Activated CD8-positive, alpha-beta memory T cell treated with anti-CD3 and anti-CD28 coated beads, Interleukin-2, amount 10 ng/mL, durations not matched to agents 7 days and 5 days (primary cell): ENCODE measurements at places on chromosomes 1 and 21.

DNA sequence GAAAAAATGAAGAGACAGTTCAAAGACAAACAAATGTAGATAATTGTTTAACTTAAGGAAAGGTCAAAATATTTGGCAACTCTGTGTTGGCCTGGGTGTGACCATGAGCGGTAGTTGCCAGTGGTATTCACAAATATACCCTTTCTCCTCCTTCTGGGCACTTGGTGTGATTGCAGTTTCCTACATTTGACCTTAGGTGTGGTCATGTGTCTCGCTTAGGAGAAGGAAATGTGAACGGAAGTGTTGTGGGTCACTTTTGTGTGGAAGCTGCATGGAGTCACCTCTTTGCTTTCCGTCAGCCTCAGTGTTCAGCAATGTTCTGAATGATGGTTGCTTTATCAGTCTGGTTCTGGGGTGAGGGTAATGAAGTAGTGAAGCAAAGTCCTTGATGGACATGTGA lies 3.4 kb upstream of the PCSK9 start:
- no peaks in the 10 kb centered on the region for H3K4me1 ChIP-seq
- peaks cover 84% of the 10 kb centered on the region for H3K27me3 ChIP-seq
- no peak overlapping the region for H3K27ac ChIP-seq
- H3K4me3 ChIP-seq = no peak overlapping the region

- DNase-seq = no peak
- no peaks in the 10 kb centered on the region for H3K4me1 ChIP-seq
- no peak overlapping the region for H3K4me3 ChIP-seq
- no peak overlapping the region for H3K27ac ChIP-seq
Measured at GRCh38 chr1:108141621-108142020, 58.5 kb downstream of the SLC25A24 start.

DNA sequence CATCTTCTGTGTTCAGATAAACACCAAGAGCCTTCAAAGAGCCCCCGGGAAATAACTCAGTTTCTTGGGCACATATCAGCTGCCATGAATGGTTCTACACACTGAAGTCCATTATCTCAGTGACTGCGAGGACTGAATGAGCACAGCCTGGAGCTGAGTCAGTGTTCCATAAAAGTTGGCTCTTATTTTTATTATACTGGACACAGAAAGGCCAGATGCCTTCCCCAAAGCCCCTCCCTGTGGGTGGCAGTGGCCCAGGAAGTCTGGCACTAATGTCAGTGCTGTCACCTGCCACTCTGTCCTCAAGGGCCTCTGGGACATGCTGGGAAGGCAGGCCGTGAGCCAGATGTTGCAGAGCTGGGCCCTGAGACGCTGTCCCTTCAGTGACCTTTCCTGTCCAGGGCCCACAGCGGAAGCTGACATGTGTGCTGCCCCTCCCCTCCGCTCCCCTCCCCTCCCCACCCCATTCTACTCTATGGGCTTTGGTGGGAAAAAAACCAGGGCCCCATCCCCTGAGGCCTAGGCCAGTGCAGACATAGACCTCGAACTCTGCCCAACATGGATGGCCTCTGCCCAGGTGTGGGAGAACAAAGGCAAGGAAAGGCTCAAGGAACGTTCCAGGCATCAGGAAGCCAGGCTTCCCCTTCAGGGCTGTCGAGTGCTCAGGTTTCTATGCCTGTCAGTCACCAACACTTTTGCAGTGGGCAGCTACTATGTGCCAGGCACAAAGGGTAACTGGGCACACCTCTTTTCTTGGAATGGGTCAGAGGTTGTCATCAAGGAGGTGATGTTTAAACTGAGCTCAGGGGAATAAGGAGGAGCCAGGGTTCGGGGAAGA lies 22.4 kb upstream of the NPPB start:
- no peak overlapping the region for H3K4me3 ChIP-seq
- DNase-seq = no peak
- H3K4me1 ChIP-seq = no peaks in the 10 kb centered on the region
- no peaks in the 10 kb centered on the region for H3K36me3 ChIP-seq
- no peak overlapping the region for H3K27ac ChIP-seq

DNA sequence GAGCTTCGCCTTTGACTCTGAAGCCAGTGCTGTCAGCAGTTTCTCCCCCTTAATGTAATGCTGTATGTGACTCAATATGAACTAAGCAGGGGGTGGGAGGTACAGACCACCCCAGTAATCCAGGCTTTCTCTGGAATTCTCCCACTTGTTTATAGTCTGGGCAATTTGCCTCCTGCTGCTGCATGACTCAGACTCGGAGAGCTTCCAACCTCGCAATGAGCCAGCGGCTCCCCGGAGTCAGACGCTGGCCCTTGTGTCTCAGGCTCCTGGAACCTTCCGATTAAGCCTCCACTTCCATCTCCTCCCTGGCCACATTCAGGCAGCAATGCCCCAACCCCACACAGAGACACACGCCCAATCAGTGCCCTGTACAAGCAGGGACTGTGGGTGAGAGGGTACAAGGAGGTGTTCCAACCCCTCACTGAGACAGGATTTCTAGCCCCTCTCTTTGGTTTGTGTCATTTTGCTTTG lies 471.7 kb upstream of the VAMP3 start:
- no peak overlapping the region for H3K4me3 ChIP-seq
- no peak overlapping the region for H3K27ac ChIP-seq
- peaks cover 5% of the 10 kb centered on the region for H3K27me3 ChIP-seq
- H3K4me1 ChIP-seq = no peaks in the 10 kb centered on the region

- peaks cover 9% of the 10 kb centered on the region for H3K27me3 ChIP-seq
- no peak for DNase-seq
- no peaks in the 10 kb centered on the region for H3K4me1 ChIP-seq
- no peak overlapping the region for H3K27ac ChIP-seq
Measured at GRCh38 chr1:100860397-100860991, 34.1 kb downstream of the EXTL2 start.

DNA sequence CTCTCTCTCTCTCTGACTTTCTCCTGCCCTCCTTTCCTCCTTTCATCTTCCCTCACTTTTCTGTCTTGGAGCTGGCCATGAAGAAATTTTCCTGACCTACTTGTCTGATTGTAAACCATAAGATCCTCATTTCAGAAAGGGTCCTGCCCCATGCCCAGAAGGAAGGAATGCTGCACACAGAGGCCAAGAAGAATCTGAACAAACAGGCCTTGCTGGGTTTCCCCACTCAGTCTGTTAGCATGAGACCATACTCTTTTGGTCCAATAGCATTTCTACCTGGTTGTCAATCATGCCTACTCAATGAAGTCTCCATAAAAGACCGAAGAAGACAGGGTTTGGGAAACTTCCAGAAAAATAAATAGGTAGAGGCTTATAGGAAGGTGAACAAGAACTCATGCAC lies 128.7 kb downstream of the MAB21L3 start:
- no peaks in the 10 kb centered on the region for H3K36me3 ChIP-seq
- H3K4me3 ChIP-seq = no peak overlapping the region
- H3K27me3 ChIP-seq = no peaks in the 10 kb centered on the region

DNA sequence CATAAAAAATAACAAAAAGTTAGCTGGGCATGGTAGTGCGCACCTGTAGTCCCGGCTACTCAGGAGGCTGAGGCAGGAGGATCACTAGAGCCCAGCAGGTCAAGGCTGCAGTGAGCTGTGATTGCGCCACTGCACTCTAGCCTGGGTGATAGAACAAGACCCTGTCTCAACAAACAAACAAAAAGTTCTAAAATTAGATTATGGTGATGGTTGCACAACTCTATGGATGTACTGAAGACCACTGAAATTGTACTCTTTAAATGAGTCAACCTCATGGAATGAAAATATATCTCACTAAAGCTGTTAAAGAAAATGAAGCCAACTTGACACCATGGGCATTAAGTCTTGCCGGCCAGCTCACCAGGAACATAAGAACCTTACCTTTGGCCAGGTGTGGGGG lies 9.1 kb downstream of the MRAP start:
- H3K27me3 ChIP-seq = no peaks in the 10 kb centered on the region
- no peak for DNase-seq
- H3K27ac ChIP-seq = no peak overlapping the region
- peaks cover 5% of the 10 kb centered on the region for H3K4me1 ChIP-seq
- H3K4me3 ChIP-seq = no peak overlapping the region
- peaks cover 7% of the 10 kb centered on the region for H3K36me3 ChIP-seq

- DNase-seq = no peak
- peaks cover 26% of the 10 kb centered on the region for H3K36me3 ChIP-seq
- no peak overlapping the region for H3K4me3 ChIP-seq
- H3K27ac ChIP-seq = no peak overlapping the region
- peaks cover 3% of the 10 kb centered on the region for H3K4me1 ChIP-seq
Measured at GRCh38 chr1:26938004-26938658, 16.6 kb downstream of the NUDC start.

DNA sequence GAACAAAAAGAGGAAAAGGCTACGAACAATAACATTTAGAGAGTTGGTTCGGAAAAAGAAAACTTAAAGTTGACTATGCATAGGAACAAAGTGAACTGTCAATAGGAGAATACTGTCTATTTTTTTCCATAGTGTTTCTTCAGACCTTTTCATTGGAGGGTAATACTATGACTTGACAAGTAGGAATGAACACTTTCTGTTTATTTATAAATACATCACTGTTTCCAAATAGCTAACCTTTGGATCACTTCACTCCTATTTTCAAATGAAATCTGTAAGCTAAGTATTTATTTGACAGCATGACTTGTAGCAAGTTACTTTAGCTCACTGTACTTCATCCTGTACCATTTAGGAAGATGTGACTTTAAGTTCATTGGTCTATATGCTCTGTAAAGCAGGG lies 221.3 kb downstream of the COL24A1 start:
- H3K27ac ChIP-seq = no peak overlapping the region
- no peak for DNase-seq
- H3K27me3 ChIP-seq = no peaks in the 10 kb centered on the region
- H3K4me3 ChIP-seq = no peak overlapping the region

DNA sequence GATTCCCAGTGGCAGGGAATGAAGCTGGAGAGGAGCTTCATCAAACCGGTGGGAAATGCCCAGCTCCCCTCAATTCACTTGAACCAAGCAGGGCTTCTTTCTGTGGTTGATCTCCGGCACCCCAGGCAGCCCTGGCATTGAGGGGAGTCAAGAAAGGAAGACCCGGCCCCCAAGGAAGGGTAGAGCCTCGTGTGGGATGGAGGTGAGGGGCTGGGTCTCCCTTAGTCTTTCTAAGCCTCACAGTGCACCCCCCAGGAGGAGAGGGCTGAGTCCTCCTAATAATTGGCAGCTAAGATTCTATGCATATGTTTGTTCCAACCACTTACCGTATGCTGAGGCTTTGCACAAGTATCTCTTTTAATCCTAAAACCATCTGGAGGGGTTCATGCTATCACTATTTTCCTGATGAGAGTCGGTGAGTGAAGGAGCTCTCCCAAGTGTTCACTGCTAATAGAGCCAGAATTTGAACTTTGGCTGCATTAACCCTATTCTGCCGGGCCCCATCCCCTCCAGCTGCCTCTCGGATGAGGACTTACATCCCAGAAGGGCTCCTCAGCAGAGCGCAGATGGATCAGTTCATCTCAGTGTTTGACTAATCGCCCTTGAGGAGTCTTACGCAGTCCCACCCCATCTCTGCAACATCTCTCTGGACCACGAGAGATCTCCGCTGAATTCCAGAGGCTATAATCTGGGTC lies 33.1 kb upstream of the TMEM51 start:
- no peak overlapping the region for H3K27ac ChIP-seq
- no peaks in the 10 kb centered on the region for H3K36me3 ChIP-seq
- no peak for DNase-seq
- no peaks in the 10 kb centered on the region for H3K4me1 ChIP-seq
- H3K4me3 ChIP-seq = no peak overlapping the region

- no peak overlapping the region for H3K4me3 ChIP-seq
- no peaks in the 10 kb centered on the region for H3K36me3 ChIP-seq
- H3K4me1 ChIP-seq = no peaks in the 10 kb centered on the region
- H3K27me3 ChIP-seq = no peaks in the 10 kb centered on the region
Measured at GRCh38 chr1:96688767-96689166, 32.8 kb upstream of the PTBP2 start.

DNA sequence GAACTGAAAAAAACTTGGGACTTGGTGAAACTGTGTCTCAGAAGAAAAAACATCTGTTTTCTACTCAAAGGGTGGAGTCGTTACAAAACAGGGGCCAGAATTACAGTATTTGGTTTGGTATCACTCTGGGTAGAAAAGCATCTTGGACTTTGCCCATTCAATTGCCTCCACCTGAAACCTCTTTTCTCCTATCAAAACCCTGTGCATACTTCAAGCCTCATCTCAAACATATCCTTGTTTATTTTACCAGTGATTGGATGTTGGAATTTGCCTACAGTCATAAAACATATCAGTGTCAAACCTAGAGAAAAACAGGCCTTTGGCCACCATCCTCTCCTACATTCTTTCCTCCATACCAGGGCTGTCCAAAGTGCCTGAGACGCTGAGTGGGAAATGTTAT lies 281.5 kb downstream of the PLPP3 start:
- H3K27me3 ChIP-seq = no peaks in the 10 kb centered on the region
- H3K4me3 ChIP-seq = no peak overlapping the region
- H3K27ac ChIP-seq = no peak overlapping the region
- H3K36me3 ChIP-seq = no peaks in the 10 kb centered on the region
- no peaks in the 10 kb centered on the region for H3K4me1 ChIP-seq

GRCh38 chr21:14862794-14863720 lies 201.7 kb downstream of the NRIP1 start:
- H3K27ac ChIP-seq = no peak overlapping the region
- H3K4me3 ChIP-seq = no peak overlapping the region
- no peaks in the 10 kb centered on the region for H3K27me3 ChIP-seq
- H3K36me3 ChIP-seq = no peaks in the 10 kb centered on the region
- no peaks in the 10 kb centered on the region for H3K4me1 ChIP-seq
- DNase-seq = no peak

GRCh38 chr1:85275701-85276214 lies 674 bp downstream of the BCL10 start:
- H3K27ac ChIP-seq = peak overlapping the region; percentile 88
- peaks cover 26% of the 10 kb centered on the region for H3K36me3 ChIP-seq
- peak overlapping the region; percentile 85 for H3K4me3 ChIP-seq
- DNase-seq = no peak
- peaks cover 20% of the 10 kb centered on the region for H3K27me3 ChIP-seq

GRCh38 chr1:155000411-155000725 lies 2.2 kb upstream of the ZBTB7B start:
- DNase-seq = no peak
- H3K27ac ChIP-seq = peak overlapping the region; percentile 97
- no peaks in the 10 kb centered on the region for H3K27me3 ChIP-seq
- peaks cover 42% of the 10 kb centered on the region for H3K4me1 ChIP-seq
- peaks cover 3% of the 10 kb centered on the region for H3K36me3 ChIP-seq
- peak overlapping the region; percentile 98 for H3K4me3 ChIP-seq
